Hair follicle dermal papilla cell (primary cell): ENCODE measurements at places on chromosomes 4 and X. TPM values are rescaled to one million over a fixed set of nuclear protein-coding genes. Genes with fewer than 3 reads are reported as not detected.

Gene SPANXA2
- total RNA-seq, result not detected in 2 replicates

Gene NUP62CL
- 0.12 and 0.16 TPM in 2 replicates for total RNA-seq

Gene MTMR8
- total RNA-seq, result 0.97 and 1.2 TPM in 2 replicates

Gene DGAT2L6
- total RNA-seq, result not detected in 2 replicates

Gene RS1
- total RNA-seq, result not detected in 2 replicates

Gene DCAF4L1
- 0.16 TPM in 1 of 2 replicates, not detected in the other for total RNA-seq

Gene TMEM31
- total RNA-seq, result not detected in 2 replicates
